Coronary artery (tissue), 2 donors: ENCODE measurements at places on chromosomes 2 and 18.

GRCh38 chr2:118794546-118794945, 52.9 kb downstream of the EN1 start:
- no peak for DNase-seq

DNA sequence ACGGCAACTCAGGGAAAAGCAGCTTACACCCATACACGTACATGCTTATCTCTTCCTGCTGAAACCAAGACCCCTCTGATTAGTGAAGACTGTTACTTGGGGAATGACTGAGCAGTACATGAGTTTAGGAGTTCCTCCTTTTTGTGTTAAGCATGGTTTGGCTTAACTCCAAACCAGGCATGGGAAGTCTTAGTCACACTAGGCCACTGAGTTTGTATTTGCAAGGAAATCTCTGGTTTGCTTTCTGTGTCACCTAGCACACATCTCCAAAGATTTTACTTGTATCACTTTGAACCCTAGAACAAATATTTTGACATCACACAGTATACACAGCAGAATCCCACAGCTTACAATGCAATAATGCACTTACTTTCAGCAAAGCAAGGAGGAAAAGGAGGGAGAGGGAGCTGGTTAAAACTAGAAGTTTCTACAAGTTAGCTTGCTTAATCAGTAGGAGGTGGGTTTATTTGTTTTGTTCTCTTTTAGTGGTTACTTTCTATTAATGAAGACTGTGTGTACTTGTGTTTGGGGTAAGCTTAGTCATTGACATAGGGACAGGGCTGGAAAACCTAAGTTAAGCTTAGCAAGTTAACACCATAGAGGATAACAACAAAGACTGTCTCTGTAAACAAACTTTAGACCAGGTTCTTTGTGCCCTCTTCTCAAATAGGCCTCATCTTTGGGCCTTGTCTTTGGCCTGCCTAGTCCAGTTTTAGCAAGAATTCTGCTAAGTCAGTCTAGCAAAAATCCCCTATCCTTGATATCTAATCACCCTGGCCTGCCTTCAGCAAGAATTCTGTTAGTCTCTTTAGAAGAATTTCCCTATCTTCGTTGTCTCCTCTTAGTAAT, 219.4 kb downstream of the MREG start:
- DNase-seq: no peak

- no peak for DNase-seq
Observed at GRCh38 chr2:4827836-4828235, 864.3 kb upstream of the SOX11 start.

- no peak for DNase-seq
Observed at GRCh38 chr18:12990641-12990966, 558 bp upstream of the CEP192 start.

DNA sequence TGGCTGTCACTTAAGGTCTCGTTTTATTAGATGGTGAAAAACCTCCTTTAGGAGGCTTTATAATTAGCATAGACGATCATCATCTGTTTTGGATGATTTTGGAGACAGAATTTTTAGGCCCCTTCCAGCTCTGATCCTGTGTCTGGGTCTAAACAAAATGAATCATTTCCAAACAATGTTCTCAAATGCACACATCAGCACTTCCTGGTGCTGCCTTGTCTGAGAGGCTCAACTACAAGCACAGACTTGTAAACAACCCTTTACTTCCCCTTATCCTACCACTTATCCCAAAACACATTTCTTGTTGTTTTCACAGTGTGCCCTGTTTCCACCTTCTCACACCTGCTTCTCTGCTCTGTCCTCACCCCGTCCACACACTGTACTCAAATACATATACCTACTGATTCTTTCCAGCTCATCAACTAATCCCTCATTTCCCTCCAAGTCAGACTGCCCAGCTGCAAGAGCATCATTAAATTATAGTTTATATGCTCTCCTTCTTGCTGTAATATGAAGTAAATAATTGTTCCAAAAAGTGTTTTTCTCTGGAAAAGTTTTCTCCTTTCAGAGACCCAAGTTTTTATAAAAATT, 71.2 kb upstream of the COL3A1 start:
- no peak for DNase-seq

DNA sequence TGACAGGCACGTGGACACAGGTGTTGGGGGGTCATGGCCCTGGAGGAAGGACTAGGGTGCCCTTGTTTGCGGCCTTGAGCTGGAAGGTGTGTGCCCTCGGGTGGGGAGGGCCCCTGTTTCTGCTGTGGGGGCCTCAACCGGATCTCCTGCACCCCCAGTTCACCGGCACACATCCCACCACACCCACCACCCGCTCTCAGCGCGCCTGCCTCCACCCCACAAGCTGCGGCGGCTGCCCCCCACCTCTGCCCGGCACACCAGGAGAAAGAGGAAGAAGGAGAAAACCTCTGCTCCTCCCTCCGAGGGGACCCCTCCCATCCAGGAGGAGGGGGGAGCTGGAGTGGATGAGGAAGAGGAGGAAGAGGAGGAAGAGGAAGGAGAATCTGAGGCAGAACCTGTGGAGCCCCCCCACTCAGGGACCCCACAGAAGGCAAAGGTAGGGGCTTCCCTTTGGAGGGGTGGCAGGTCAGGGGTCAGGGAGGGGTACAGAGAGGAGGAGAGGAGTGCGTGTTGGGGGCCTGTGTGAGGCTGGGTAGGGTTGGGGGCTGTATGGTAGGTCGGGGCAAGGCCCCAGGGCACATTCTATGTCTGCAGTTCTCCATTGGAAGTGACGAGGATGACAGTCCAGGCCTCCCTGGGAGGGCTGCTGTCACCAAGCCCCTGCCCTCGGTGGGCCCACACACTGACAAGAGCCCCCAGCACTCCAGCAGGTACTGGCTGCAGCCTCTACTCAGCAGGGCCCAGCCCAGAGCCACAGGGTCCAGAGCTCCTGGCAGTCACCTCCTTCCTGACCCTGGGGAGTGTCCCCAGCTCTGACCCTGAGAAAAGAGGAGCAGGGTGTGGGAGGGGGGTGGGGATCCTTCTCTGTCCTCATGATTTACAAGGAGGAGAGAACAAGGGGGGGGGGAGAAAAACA, 1.8 kb downstream of the SLC4A3 start:
- DNase-seq: no peak

DNA sequence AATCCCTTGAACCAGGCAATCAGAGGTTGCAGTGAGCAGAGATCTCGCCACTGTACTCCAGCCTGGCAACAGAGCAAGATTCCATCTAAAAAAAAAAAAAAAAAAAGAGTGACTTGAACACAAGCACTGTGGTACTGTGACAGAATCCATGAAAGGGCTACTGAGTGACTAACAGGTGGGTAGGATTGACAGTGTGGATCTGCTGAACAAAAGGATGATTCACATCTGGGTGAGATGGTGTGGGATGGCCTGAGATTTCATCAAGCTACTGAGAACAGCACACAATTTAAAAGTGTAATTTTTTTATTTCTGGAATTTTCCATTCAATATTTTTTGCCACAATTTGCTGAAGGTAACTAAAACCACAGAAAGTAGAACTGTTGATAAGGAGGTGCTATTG, 13.3 kb upstream of the SP3 start:
- DNase-seq: no peak

- DNase-seq: no peak
Observed at GRCh38 chr2:138421315-138421970, 80.1 kb upstream of the SPOPL start.

- DNase-seq: peak; percentile 72
Observed at GRCh38 chr2:14633461-14634181, 1.1 kb downstream of the LRATD1 start.

- peak; percentile 75 for DNase-seq
Observed at GRCh38 chr2:150911766-150912280, 349.8 kb downstream of the RBM43 start.

DNA sequence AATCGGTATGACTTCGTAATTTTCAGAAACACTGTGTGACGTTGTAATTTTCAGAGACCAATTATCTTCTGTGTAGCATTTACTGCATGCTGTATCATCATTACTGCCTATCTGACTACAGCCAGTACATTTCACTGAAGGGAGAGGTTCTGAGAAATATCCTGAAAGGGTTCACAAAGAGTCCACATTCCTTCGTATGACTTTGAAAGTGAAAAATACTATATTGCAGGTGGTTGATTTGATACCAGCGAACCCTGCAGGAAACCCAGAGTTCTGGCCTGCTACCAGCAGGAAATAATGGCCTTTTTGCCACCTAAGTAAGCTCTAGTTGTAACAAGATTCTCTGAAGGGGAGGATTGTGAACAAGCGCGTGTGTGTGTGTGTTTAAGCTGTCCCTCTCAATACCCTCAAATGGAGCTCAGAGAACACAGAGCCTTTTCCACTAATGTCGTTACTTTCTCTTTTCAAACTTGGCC, 155.5 kb downstream of the ARHGAP28 start:
- no peak for DNase-seq

- DNase-seq: no peak
Observed at GRCh38 chr2:43611987-43612894, 16.4 kb upstream of the THADA start.

DNA sequence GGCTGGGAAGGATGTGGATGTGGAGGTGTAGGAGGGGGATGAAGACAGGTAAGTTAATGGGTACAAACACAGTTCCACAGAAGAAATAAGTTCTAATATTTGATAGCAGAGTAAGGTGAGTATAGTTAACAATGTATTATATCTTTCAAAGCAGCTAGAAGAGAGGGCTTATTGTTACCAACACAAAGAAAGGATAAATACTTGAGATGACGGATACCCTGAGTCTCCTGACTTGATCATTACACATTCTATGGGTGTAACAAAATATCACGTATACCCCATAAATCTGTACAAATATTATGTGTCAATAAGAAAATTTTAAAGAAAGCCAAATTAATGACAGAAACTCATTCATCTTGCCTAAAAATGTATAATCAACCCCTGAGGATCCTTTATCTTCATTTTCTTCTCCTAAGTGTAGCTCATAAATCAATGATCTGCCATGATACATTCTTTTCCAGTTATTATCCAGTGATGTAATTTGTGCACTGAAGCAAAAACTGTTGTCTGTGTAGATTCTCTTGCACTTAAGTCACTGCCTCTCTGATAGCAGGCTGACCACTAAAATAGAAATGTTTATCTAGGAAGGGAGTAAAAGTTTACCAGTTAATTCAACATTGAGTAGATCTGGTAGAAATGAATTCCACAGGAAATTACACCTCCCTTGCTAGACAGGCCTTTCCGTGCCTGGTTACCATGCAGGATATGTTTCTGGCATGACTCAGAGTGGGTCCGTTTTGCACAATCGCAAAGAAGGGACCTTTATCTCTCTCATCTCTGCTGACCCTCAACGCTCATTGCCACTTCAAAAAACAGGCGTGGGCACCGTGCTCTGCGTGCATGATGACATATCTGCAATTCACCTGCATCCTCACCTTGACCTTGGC, 249.7 kb upstream of the NCKAP5 start:
- no peak for DNase-seq

DNA sequence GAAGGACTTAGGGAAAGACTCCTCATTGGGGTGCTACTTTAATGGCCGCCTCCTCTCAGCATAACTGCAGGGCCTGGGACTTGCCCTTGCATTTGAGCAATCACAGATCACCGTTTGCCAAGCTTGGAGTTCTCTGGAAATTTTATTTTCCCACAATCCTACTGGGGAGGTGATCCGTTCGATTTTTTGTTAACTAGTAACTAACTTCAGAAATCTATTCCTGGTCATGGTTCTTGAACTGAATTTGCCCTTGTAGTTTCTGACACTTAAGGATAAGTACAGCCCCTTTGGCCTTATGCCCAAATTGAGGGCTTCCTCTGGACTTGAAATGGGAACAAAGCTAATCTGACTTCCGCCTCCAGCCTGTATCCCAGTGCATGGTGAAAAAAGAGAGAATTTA, 60.5 kb upstream of the ST3GAL5 start:
- DNase-seq: no peak

GRCh38 chr18:31209041-31209440, 46.4 kb upstream of the DSC1 start:
- DNase-seq: no peak

DNA sequence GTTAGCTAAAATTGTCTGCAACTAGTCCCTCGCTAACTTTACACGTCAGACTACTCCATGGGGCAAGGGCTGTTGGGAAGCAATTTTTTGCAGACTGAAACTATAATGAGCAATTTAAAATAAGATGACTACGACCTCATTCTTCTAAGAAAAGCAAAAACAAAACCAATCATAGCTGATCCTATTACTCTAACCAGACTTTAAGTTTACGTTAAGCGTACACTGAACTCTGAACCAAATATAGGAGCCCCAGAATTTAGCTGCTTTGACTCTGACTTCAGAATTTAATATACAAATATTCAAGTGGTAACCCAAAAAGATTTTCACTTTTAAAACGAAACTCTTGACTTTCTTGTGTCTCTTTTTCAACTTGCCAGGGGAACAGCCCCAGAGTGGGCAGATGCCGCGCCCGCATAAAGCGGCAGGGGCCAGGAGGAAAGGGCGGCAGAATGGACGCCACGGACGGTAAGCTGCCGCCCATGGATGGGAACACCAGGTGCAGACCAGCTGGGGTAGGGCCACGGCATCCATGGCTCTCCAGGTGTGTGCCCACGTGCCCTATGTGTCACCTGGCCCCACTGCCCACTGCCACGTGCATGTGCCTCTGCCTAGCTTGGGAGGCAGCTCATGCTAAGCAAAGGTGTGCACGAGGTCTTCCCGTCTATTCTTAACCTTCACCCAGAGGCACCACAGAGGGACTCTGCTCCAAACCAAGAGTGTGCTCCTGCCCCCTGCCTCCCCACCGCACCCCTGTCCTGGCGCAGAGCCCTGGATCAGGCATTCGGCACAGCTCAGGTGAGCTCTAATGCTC, 217.6 kb downstream of the HDAC4 start:
- DNase-seq: peak; percentile 64

DNA sequence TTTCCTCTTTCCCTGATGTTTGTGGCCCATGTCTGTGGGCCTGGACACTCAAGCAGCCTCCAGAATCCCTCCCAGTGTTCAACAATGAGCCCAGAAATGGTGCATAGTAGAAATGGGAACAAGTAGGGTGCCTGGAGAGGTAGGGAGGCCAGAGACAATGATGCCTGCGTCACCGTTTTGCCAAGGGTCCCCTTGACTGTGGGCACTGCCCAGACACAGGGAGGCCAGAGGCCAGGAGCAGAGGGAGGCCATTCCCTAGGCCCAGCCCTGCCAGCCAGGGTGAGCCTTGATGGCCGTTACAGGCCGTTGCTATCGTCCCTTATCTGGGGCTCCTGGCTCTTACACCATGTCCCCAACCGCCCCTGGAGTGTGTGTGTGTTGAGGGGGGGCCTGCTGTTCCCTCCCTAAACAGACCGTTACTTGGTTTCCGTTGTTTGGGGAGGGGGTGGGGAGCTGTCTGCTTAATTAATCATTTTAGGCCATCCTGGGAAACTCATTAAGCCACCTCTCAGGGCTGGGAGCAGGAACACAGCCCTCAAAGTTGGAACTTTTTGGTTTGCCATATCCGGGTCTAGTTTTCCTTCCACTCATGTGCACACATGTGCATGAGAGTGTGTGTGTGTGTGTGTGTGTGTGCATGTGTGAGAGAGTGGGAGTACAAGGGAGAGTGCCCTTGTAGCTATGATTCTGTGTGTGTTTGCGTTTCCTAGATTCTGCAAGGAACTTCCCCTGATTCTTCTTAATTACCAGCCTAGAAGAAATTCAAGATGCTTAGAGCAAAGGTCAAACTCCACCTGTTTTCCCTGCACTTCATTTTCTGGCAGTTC, 135.2 kb upstream of the HAAO start:
- DNase-seq: no peak
